GM12892 (cell line): ENCODE measurements at places on chromosomes 12 and 14.

DNA sequence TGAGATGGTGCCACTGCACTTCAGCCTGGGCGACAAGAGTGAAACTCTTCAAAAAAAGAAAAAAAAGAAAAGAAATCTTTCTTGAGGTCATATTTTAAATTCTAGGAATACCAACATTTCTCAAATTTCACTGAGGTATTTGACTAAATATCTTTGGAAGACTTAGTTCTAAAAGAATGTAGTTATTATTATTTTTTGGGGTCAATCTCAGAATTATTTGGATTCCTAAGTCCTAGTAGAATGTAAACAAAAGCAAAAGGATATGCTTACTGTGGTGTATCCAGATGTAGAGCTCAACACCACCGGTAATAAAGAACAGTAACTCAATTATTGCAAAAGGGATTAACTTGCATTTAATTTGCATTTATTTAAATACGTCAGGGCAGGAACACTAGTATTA is 25.0 kb downstream of the PRICKLE1 start:
- DNase-seq: no peak

DNA sequence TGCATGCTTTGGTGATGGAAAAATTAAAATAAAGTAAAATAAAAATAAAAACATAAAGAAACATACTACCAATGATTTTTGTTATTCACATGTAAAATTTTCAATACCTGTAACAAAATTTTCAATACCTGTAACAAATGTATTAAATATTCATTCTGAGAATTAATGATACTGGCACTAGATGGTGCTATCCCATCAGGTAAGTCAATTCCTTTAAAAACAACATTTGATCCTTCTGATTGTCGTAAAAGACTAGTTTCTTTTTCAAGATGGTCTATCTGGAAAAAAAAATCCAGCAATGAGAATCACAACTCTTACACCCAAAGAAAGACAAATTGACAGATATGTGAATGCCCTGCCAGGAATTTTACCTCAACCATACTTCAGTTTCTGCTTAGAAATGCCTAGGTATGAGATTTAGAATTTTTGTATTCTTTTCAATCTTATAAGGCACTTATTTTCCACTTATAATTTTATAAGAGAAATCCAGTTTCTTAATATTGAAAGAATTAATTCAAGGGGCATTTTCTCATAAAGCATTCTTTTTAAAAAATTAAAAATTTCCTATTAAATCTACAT is 30.7 kb downstream of the CEP290 start:
- no peak for DNase-seq

- no peak for DNase-seq
Measured at GRCh38 chr12:109567296-109567695, 6.0 kb downstream of the MMAB start.

- no peak for DNase-seq
Measured at GRCh38 chr12:13194401-13195110, 2.0 kb upstream of the EMP1 start.

- DNase-seq: no peak
Measured at GRCh38 chr12:111816065-111816615, 25.9 kb upstream of the MAPKAPK5 start.

- no peak for DNase-seq
Measured at GRCh38 chr12:101698800-101699347, 1.4 kb downstream of the CHPT1 start.

GRCh38 chr12:119989731-119990381 is 820 bp downstream of the BICDL1 start:
- peak; percentile 62 for DNase-seq

DNA sequence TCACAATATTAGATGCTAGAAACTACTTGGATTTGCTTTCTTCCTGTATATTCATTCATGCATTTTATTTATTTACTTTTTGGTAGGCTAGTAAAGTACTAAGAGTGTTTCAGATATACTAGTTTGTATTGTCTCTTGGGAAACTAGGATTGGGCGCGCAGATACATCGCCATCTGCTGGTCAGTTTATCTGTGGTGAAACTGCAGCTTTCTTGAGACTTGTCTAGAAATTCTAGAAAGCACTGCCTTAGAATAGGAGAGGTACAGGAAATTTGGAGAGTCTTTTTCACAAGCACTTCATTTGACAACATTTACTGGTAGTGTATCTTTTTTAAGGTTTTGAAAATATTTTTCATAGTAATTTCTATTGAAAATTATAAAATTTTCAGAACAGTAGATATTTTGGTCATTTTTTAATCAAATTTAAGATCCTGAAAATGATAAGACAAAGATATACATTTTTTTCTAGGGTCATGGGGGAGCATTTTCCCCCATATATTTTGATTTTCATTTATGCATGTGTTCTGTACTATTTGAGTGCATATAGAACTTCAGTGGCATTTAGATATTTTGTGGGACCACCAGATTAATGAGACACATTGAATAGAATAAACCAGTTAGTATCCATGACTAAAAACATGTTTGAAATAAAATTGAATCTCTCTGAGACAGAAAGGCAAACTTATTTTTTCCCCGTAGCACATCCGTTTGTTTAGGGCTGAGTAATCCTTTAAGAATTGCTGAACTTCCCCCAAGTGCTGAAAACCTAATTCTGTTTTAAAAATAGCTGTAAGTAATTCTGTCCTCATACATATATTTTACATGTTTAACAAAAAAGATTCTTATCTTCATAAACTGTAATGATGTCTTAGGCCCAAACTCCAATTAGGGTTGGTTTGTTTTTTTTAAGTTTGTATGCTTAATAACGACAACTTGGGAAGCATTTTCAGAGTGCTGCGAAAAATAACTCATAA is 44.5 kb downstream of the SLC38A6 start:
- no peak for DNase-seq

- no peak for DNase-seq
Measured at GRCh38 chr14:64409126-64409920, 21.2 kb downstream of the MTHFD1 start.

DNA sequence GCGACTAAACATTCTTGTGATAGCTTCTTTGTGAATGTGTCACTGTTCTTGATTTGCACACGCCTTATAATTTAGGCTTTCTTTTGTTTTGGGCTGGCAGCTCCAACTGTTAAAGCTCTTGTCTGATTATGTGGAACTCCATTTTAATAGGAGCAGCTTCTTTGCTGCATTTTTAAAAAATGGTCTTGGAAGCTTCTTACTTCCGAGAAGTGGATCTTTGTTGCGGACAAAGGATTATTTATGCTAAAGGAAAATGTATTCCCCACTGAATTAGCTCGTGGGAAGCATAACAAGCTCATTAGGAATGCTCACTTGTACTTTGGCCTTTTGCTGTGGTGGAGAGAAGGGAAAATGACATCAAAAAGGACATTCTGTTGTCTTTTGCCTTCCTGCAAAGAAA is 20.0 kb downstream of the GAS2L3 start:
- no peak for DNase-seq

- DNase-seq: no peak
Measured at GRCh38 chr14:96681829-96682228, 115.4 kb upstream of the VRK1 start.

DNA sequence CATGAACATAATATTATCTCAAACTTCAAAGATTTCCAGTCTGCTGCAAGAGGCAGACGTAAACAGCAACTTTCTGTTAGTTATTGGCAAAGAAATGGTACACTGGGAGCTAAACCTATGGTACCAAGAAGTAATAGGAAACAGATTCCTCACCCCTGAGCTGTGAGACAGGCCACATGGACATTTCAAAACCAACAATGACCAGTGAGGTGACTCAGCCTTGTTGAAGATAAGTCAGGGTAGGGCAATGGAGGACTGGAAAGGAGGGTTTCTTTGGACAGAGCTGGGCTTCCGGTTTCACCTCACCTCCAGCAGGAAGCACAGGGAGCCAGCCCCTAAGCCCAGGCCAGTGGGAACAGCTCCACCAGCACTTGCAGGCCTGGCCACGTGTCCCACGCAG is 1320.5 kb downstream of the AACS start:
- no peak for DNase-seq

GRCh38 chr12:68739891-68740290 is 6.1 kb upstream of the SLC35E3 start:
- no peak for DNase-seq

GRCh38 chr14:68881396-68881795 is 88.5 kb upstream of the ZFP36L1 start:
- no peak for DNase-seq

GRCh38 chr14:81298122-81298521 is 77.4 kb upstream of the GTF2A1 start:
- DNase-seq: no peak

GRCh38 chr12:26571560-26571959 is 261.4 kb downstream of the ITPR2 start:
- DNase-seq: no peak

DNA sequence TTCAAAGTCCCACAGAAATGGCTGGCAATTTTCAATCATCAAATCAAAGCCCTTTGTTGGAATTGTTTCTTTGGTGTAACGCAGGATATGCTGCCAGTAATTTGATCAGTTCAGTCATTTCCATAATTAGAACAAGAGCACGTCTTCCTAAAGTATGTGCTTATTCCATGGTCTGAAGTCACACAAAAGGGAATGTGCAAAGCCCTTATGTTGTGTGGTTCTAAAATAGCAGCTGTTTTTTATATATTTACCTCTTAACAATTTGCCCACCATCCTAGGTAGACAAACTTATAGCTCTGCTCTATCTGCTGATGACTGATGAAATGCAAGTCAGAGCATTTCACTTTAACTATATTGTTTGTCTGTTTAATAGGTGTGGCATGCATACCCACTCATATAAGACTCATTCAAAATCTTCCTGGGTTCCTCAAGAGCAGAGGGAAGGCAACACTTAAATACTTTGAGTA is 176.1 kb upstream of the SLC38A2 start:
- no peak for DNase-seq

- DNase-seq: no peak
Measured at GRCh38 chr12:130481392-130481879, 143.7 kb downstream of the PIWIL1 start.

DNA sequence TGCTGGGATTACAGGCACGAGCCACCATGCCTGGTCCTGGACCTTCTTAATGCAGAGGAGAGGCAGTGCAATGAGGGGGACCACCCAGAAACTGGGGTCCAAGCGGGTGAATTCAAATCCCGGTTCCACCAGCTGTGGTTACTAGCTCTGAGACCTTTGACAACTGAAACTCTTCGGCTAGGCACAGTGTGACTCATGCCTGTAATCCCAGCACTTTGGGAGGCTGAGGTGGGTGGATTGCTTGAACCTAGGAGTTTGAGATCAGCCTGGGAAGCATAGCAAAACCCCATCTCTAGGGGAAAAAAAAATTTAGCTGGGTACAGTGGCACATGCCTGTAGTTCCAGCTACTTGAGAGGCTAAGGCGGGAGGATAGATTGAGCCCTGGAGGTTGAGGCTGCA is 5.0 kb upstream of the CD4 start:
- no peak for DNase-seq

DNA sequence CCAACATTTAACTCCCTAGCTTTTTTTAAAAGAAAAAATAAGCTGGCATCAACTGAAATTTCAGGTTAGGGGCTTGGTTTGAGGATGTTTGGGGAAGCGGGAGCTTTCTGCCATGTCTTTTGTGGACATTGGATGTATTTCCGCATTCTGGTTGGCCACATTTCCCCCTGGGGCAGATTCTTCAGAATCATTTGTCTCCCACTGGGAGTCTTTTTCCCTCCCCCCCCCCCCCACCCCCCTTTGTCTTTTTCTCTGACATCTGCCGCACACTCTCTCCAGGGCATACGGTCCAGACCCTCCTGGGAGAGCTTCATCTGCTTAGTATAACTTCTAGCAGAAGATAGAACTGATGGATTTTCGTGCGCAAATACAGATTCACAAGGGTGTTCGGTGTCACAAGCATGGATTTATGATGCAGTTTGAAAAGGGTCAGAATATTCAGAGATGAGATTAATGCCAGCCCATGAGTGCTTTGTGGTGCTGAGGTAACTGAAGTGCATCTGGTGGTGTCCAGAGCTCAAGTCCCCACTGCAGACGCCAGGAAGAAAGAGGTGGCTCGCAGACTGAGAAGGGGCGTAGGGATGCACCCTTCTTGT is 40.2 kb downstream of the ETV6 start:
- DNase-seq: no peak

- DNase-seq: no peak
Measured at GRCh38 chr12:115296613-115297198, 612.7 kb upstream of the TBX3 start.

DNA sequence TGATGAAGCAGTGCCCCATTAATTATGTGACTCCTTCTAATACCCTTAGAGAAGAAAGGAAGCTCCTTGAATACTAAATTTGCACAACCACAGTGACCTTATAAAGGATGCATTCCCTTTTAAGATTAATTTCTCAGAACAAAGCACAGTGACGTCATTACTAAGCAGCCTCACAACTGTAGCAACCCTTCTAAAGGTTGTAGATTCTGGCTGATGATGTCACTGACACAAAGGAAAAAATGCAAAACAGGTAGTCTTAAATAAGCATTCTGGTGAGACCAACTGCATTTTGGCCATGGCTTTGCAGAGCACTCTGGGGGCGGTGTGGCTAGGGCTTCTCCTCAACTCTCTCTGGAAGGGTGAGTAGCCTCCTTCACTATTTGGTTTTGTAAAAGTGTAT is 38.4 kb upstream of the OR4E1 start:
- no peak for DNase-seq

- DNase-seq: no peak
Measured at GRCh38 chr14:94025720-94026119, 420 bp upstream of the OTUB2 start.

DNA sequence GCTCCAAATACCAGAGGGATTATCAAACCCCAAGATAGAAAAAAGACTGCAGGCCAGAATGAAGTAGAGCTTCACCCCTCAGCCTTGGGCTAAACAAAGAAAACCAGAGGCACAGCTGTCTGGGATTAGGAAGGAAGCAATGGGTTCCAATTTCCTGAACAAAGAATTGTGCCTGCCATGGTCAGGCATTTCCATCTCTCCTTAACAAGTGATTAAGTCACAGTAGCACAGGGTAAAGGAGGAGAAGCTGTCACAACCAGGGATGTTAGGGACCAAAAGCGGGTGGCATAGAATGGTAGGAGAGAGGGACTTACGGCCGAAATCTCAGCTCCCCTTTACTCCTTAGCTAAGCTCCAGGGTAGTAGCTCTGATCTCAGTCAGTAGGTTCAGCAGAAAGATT is 33.9 kb downstream of the SPTLC2 start:
- DNase-seq: no peak
